ENCODE measurements at places on chromosomes 11 and 22.

- peak; percentile 96 for DNase-seq
Observed at GRCh38 chr22:37244114-37244921, at the start of gene RAC2. Gene RAC2 (minus strand): TSS chr22:37244269. CDS start chr22:37244148, 121 bp downstream.

GRCh38 chr11:66467034-66467659 lies 442 bp downstream of the PELI3 start:
- DNase-seq, result no peak

- peak; percentile 38 for DNase-seq
Observed at GRCh38 chr22:23012081-23012622, 58.2 kb upstream of the GNAZ start.

GRCh38 chr22:40932396-40932795 lies 18.8 kb upstream of the RBX1 start:
- no peak for DNase-seq

- no peak for DNase-seq
Observed at GRCh38 chr11:61056981-61057380, 45.3 kb upstream of the CD5 start.

- DNase-seq, result no peak
Observed at GRCh38 chr11:17496406-17496805, 19.8 kb upstream of the ABCC8 start.

Data from stimulated activated CD8-positive, alpha-beta memory T cell treated with anti-CD3 and anti-CD28 coated beads, Interleukin-15, amount 100 ng/mL, for 48 hours (primary cell).